ENCODE measurements at places on chromosomes 12 and 14.
A peak's percentile ranks its signal among the peaks of the same experiment; 100 is the strongest.

DNA sequence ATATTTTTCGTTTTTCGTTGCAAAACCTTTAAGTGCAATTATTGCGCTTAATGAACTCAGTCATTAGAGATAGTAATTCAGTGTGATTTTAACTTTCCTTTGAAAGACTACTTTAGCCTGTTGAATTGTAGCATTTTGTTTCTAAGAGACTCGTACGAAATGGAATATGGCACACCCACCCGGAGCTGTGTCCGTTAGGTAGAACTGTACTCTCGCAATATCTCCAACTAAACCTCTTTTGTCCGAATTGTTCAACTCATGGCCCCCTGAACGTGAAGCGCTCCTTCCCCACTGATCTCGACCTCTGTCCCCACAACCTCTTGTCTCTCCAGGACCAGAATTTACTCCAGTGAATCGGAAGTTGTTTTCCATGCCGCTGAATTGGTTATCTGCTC is 800 bp downstream of the PCNX4 start:
- DNase-seq = no peak

DNA sequence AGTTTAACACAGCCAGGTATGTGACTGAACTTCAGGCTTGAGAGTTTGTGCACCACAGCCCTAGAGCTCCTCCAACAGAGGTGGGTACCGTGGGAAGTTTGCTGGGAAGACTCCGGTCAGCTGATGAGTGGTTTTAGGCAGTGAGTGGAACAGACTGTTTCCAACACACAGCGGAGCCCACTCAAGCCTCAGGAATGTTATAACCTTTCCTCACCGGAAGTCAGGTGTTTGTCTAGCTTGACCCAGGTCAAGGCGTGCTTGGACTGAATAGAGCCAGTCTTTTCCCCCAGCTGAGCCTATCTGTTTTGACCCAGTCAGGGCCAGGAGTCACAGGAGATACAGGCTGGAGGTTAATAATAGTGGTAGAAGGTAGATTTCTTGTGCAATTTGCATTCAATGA is 138.4 kb upstream of the PARP11 start:
- no peak for DNase-seq

DNA sequence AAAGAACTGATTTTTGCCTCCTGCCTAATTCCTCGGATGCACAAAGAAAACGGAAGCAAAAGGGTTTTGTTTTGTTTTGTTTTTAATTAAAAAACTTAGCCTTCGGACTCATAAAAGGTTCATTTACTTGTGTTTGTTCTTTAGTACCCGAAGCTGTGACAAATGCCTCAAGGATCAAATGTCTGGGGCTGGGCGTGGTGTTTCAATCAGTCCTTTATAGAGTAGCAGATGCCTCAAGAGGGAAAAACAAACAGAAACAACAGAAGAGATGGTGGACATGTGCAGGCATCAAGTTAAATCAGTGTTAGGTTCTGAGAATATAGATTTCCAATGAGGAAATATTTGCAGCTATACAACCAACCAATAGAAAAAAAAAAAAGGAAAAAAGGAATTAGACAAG is 1.6 kb upstream of the WIF1 start:
- DNase-seq = no peak

DNA sequence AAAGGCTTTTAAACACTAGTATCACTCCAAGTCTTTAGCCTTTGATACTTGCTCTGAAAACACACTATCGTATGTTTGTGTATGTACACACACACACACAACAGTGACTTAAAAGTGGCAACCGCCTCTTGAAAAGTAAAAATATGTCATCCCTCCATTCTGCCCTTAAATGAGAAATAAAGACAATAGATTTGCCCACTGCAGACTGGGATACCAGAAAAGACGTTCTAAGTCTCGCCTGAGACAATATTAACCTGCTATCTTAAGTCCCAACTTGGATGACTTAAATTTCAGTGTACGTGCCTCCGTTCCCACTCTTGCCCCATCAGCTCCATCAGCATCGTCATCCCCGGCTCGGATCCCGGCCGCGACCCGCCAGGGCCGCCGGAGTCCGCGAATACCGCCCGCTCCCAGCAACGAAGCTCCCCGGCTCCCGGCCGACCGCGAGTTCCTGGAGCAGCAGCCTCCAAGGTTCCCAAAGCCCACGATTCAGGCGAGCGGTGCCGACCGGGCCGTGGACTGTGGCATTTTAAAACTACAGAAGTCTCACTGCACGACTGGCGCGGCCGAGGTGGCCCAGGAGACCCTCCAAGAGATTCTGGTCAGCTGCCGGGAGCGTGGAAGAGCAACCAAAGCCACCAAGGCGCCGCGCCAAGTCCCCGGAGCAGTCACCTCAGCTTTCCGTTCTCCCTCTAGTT is 2.8 kb upstream of the ARID2 start:
- peak; percentile 5 for DNase-seq

GRCh38 chr14:91335191-91336092 is 82.2 kb downstream of the CCDC88C start:
- no peak for DNase-seq
